ENCODE measurements at places on chromosomes 16 and 17.

DNA sequence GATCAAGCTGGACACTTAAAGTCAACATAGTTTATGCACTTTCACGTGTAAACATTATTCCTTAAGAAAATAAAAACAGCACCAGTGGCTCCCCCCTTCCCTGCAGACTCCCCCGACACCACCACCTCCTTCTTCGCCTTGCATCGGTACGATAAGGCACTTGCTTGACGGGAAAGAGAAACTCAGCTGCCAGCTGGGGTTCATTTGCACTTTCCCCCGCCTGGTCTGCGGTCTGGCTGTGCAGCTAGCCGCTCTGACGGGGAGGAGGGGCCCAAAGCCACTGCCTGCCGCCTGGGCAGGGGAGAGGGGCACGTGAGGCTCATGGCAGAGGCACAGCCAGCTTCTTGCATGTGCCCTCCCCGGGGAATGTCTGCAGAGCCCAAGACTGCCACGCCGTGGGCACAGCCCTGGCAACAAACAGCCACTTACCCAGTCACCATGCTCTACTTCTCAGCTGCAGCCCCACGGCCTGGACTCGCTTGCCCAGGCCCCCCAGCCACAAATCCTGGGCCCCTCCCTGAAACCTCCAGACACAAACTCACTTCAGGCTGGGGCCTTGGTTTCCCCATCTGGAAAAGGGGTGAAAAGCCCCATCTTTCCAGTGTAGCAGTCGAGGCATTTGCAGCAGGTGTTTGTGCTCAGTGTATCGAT, 16.5 kb upstream of the PRM1 start:
- DNase-seq, result no peak

- no peak for DNase-seq
Observed at GRCh38 chr16:11634312-11634711, 33.9 kb upstream of the SNN start.

DNA sequence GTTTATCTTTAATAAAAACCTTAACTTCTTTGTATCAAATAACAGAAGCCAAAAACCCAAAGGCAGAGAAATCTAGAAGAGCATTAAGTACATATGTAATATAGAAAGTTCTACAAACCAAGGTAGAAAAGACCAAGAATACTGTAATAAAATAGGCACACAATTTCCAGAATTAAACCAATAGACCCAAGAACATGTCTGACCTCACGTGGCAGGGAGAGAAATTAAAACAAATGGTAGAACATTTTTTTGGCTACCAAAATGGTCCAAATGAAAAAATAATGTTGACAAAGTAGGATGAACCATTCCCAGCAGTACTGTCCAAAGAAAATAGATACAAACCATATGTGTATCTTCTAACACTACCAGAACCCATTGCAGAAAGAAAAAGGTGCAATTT, 183.5 kb downstream of the CPPED1 start:
- no peak for DNase-seq

GRCh38 chr17:320139-320538, 32.5 kb downstream of the RPH3AL start:
- no peak for DNase-seq

Data from H1 (cell line).